ENCODE measurements at places on chromosomes 6 and 20.
A peak's percentile ranks its signal among the peaks of the same experiment; 100 is the strongest.

GRCh38 chr20:53212018-53212417 lies 239.9 kb downstream of the TSHZ2 start:
- no peak for DNase-seq
- peaks cover 13% of the 10 kb centered on the region for H3K4me1 ChIP-seq
- H3K4me3 ChIP-seq, result no peak overlapping the region
- H3K27me3 ChIP-seq, result peaks cover 2% of the 10 kb centered on the region
- no peak overlapping the region for H3K27ac ChIP-seq

GRCh38 chr6:17336425-17336824 lies 55.3 kb downstream of the RBM24 start:
- no peak overlapping the region for H3K4me3 ChIP-seq
- H3K27ac ChIP-seq, result peak overlapping the region; percentile 27
- no peaks in the 10 kb centered on the region for H3K27me3 ChIP-seq
- no peaks in the 10 kb centered on the region for H3K36me3 ChIP-seq
- no peaks in the 10 kb centered on the region for H3K4me1 ChIP-seq

GRCh38 chr20:36812594-36813463 lies 39.3 kb upstream of the DSN1 start:
- peak overlapping the region; percentile 49 for H3K27ac ChIP-seq
- no peak for DNase-seq
- H3K36me3 ChIP-seq, result peaks cover 16% of the 10 kb centered on the region
- H3K4me3 ChIP-seq, result no peak overlapping the region
- no peaks in the 10 kb centered on the region for H3K27me3 ChIP-seq
- H3K4me1 ChIP-seq, result peaks cover 2% of the 10 kb centered on the region

DNA sequence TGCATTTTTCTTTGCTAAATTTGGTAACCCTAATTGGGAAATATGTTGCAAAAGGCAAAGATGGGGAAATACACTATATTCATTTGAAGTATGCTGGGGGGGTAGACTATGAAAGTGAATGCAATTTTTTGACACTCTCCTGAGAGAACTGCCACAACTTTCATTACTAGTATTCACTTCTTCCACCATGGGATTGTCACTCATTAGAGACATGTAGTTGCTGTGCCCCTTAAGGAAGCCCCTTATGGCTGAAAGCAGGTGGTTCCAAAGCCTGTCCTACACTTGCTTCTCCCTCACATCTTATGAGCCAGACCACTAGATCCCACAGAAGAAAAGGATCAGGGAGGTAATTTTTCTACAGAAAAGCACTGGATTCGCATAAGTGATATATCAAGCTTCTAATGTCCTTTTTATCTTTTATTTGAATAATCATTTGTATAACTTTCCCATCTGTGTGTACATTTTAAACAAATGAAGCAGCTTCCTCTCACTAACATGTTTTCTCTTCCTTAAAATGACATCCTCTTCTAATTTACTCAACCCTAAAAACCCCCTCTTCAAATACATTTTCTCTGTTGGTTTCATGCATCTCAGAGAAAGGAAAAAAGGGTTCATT lies 83.8 kb downstream of the GCLC start:
- no peak overlapping the region for H3K27ac ChIP-seq
- H3K4me3 ChIP-seq, result no peak overlapping the region
- no peak for DNase-seq
- no peaks in the 10 kb centered on the region for H3K36me3 ChIP-seq
- peaks cover 2% of the 10 kb centered on the region for H3K4me1 ChIP-seq

DNA sequence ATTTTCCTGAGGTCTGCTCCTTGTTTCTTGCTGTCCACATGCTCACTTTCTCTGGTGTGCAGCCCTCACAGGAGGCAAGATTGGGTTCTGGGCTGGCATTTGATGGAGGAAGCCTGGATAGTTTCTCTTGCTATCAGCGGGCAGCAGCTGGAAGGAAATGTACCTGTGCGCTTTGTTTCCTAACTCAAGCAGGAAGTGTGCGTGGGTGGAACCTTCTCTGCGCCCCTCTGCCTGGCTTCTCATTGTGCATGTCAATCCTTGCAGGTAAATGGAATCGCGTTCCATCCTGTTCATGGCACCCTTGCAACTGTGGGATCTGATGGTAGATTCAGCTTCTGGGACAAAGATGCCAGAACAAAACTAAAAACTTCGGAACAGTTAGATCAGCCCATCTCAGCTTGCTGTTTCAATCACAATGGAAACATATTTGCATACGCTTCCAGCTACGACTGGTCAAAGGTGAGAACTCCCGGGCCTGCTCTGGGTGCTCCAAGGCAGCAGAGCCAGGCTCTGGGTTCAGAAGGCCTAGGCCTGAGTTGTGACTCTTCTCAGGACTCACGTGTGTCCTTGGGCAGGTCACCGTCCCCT lies 16.8 kb upstream of the RBM38 start:
- H3K4me1 ChIP-seq, result no peaks in the 10 kb centered on the region
- H3K4me3 ChIP-seq, result no peak overlapping the region
- DNase-seq, result no peak
